Left ventricle myocardium inferior (tissue), 1 donor: ENCODE measurements at places on chromosomes 3 and 15. TPM values are rescaled to one million over a fixed set of nuclear protein-coding genes. Genes with fewer than 3 reads are reported as not detected.

- peaks cover 13% of the 10 kb centered on the region for H3K4me1 ChIP-seq
- no peak overlapping the region for H3K4me3 ChIP-seq
- peak overlapping the region; percentile 14 for H3K27ac ChIP-seq
- DNase-seq = peak; percentile 68
- H3K27me3 ChIP-seq = no peaks in the 10 kb centered on the region
These were observed 79.2 kb upstream of the ABHD17C start for GRCh38 chr15:80615783-80616391.

DNA sequence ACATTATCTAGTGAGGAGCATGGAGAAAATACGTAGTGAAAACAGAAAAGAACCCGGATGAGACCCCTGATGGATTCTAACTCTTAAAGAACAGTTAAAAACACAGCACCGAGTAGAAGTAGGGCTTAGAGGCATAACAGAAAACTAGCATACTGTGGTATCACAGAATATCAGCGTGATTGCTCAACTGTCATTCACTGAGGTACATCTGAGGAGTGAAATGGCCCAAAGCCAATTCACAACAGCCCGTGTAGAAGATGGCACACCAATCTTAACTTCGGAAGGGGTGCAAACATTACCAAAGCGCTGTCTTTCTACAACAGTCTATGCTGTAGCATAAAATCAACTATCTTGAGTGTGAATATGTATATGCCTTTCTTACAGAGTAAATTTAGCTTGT, 1.8 kb downstream of the CLASP2 start:
- DNase-seq = no peak
- peak overlapping the region; percentile 85 for H3K4me3 ChIP-seq
- H3K27ac ChIP-seq = no peak overlapping the region
- H3K36me3 ChIP-seq = no peaks in the 10 kb centered on the region
- H3K4me1 ChIP-seq = peaks cover 34% of the 10 kb centered on the region

GRCh38 chr3:101632586-101632985, 44.3 kb downstream of the ZBTB11 start:
- H3K27me3 ChIP-seq = no peaks in the 10 kb centered on the region
- H3K4me1 ChIP-seq = no peaks in the 10 kb centered on the region
- H3K27ac ChIP-seq = no peak overlapping the region
- no peaks in the 10 kb centered on the region for H3K36me3 ChIP-seq
- no peak overlapping the region for H3K4me3 ChIP-seq
- no peak for DNase-seq

The EFCAB12 gene
- not detected for total RNA-seq

The CAMK2N2 gene
- total RNA-seq = 0.16 TPM

The DAZL gene
- not detected for total RNA-seq

The CD200R1 gene
- total RNA-seq = 0.82 TPM
